ENCODE measurements at places on chromosomes 5 and 9.

DNA sequence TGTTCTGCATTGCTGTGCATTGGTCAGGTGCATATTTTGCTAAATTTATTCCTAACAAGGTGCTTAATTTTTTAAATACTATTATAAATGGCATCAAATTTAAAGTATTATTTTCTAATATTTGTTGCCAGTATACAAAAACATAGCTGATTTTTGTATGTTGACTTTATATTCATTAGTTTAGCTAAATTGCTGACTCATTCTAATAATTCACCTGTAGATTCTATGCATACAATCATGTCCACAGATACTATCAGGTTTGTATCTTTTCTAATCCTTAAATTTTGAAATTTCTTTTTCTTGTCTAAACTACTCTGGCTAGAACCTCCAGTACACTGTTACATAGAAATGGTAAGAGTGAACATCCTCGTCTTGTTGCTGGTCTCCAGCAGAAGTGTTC is 657.6 kb downstream of the CCDC171 start:
- no peak for DNase-seq

DNA sequence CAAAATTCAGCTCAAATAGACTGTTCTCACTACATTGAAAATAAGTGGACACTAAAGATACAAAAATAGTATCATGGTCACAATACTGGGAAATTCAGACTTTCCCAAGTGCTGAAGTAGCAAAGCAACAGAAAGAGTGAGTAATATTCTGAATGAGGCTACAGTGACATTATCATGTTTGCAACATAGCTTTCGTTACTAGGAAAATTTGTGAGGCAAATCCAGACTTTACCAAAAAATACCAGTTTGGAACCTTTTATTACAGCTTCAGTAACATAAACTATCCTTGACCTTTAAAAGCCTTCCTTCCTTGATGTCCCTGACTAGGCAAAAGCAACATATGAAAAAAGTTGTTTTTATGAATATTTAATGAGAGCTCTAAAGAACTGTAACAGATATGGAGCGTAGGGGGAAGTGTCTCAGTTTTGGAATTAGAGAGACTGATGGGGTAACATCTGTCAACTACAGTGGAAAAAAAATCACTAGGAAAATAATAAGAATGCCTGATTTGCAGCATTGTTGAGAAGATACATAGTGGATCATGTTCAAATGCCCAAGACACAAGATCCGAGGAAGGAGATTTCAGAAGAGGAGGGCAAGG is 312.9 kb downstream of the ADGRV1 start:
- DNase-seq: no peak

- DNase-seq: no peak
Observed at GRCh38 chr5:173848986-173849596, 39.1 kb upstream of the CPEB4 start.

DNA sequence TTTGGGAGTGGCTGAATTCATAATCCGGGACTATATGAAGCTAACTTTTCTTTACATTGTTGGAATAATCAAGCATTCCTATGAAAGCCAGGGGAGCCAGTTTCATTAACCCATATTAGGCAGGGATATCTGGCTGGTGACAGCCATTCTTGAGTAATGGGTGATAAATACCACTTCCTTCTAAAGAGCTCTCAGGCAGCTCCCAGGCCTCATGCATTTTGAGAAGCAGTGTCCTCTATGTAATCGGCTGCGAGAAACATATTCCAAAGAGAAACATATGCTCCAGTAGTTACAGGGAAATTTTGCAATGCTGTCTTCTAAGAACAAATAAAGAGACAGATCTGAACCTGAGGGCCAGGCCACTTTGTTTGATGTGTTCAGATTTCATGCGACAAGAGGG is 83.1 kb downstream of the MSX2 start:
- no peak for DNase-seq

DNA sequence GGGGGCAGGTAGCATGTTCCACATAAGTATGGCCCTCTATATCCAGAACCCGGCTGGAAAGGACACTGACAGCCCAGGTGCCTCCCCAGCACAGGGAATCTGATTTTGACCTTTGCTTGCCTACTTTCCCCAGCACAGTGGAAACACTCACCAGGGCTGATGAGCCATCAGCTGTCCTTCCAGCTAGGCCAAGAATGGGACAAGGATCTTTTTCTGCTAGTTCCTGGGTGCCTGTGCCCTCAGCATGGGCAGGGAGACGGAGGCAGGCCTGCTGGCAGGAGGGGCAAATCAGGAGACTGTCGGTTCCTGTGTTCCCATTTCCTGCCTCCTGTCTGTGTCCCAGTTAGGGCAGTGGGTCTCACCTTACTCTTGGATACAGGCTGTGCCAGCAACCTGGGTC is 1.1 kb downstream of the CYFIP2 start:
- DNase-seq: no peak

- DNase-seq: no peak
Observed at GRCh38 chr9:113154946-113155345, 4.1 kb downstream of the SLC31A2 start.

DNA sequence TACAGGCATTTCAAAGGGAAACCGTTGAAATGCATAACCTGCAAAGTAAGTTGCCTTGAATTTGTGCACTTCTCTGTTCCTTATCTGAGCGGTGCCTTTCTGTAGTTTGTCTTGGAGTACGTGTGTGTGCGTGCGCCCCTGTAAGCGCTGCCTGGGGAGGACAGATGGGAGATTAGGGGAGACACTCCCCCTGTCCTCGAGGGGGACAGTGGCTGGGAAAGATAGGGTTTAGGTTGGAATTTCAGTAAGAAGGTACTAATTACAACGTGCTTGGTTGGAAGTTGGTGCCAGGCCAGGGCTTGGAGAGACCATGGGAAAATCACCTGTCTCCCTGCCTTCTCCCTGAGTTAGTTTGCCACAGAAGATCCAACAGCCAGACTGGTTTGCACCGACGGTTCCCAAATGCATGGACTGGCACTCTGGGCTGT is 73.2 kb downstream of the PIK3R1 start:
- DNase-seq: no peak

DNA sequence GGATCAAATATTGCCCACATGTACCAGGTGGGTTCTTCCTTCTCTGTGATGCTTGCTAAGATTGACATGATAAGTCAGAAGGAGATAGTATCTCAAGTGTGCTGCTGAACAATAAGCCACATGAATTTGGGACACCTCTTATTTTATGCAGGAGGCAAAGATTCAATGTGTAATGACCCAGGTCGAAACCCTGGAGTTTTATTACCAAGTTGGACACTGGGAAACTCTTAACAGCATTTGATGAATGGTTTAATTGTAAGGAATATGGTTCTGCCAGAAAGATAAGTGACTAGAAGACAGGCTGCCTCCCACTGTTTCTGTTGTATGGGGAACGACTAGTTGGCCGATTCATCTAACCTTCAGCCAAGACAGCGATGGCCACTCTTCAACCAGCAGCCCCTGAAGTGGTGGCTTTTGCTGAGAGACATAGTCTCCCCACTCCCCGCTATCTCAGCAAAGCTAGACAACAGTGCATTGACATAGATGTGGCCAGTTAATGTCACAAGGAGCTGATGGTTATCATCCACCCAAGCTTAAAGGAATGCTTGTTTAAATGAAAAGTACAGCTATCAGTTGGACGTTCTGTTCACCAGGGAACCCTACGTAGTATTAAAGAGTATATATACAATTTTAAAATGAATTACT is 407.7 kb downstream of the KDM4C start:
- no peak for DNase-seq

DNA sequence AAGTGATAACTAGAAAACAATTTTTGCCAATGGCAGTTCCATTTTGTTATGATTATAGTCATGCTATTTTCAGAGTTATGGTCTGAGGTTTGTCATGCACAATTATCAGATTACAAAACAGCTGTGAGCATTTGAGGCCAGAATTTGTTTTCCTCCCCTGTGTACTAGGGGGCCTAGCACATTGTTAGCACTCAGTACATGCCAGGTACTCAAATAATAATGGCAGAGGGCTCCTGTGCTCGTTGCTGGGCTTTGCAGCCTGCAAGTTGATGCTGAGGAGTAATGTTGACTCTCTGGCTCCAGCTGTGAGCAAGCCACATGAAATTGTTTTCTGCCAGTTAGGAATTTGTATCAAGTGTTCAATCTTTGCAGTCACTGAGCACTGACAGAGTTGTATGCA is 6.9 kb downstream of the DNAI1 start:
- DNase-seq: no peak

- DNase-seq: no peak
Observed at GRCh38 chr9:13974891-13975290, 339.1 kb downstream of the NFIB start.

DNA sequence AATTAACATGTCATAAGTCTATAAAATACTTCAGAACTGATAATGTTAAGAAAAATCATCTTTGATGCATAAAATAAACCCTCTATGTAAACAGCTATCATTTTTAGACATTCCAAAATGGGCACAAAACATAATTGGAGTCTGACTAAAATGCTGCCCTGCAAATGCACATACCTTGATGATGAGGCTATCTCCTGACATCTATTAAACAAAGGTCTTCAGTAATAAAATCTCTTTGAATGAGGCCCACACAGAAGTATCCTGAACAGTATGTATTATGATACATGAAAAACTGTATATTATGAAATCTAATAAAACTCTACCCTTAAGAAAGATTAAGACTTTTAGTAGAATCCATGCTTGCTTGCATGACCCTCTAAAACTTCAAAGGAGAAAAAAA is 66.1 kb downstream of the FBXL17 start:
- DNase-seq: no peak

GRCh38 chr5:96410013-96410412 is 23.0 kb downstream of the PCSK1 start:
- DNase-seq: no peak

GRCh38 chr5:16906255-16906654 is 29.8 kb downstream of the MYO10 start:
- no peak for DNase-seq

GRCh38 chr5:100899675-100900074 is 3.4 kb downstream of the ST8SIA4 start:
- no peak for DNase-seq

DNA sequence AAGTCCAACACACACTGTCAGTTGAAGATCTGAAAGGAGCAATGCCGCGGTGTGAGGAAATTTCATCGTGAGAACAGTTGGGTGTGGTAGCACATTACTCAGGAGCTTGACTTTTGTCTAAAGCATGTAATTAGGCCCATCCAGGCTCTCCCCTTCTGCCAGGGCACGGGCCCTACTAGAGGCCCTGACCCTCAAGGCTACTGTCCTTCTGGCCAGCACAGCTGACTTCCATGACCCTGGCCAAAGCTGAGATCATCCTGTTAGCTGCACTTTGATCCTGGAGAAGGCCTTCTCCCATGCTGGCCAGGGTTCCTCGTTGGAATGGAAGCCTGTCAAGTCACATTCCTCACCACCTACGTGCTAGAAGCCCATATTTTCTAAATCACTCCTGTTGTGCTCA is 77.8 kb upstream of the SLC1A3 start:
- DNase-seq: no peak

GRCh38 chr9:111870774-111871498 is 25.7 kb upstream of the UGCG start:
- no peak for DNase-seq

- DNase-seq: no peak
Observed at GRCh38 chr9:20476912-20477521, 145.3 kb downstream of the MLLT3 start.

DNA sequence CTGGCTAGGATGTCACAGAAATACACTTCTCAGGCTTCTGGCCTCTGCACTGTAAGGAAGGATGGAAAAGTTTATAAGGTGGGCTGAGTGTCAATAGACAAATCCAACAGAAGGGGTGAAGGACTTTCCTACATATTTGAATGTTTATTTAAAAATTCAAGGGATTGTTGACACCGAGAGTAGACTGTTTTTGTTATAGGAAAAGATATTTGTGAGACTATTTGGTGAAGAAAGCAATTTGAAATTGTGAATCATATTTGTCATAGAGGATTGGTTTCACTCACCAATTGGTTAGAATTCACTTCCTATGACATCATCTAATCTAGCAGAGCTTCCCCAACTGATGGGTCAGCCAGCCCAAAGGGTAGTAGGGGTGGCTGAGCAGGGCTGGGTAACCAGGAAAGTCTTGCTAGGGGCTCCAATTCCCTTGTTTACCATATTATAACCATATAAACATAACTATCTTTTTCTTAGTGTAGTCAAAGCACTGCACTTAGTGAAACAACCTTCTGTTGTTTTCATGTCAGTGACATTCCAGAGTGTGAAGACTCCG is 14.9 kb upstream of the MEGF10 start:
- DNase-seq: no peak

DNA sequence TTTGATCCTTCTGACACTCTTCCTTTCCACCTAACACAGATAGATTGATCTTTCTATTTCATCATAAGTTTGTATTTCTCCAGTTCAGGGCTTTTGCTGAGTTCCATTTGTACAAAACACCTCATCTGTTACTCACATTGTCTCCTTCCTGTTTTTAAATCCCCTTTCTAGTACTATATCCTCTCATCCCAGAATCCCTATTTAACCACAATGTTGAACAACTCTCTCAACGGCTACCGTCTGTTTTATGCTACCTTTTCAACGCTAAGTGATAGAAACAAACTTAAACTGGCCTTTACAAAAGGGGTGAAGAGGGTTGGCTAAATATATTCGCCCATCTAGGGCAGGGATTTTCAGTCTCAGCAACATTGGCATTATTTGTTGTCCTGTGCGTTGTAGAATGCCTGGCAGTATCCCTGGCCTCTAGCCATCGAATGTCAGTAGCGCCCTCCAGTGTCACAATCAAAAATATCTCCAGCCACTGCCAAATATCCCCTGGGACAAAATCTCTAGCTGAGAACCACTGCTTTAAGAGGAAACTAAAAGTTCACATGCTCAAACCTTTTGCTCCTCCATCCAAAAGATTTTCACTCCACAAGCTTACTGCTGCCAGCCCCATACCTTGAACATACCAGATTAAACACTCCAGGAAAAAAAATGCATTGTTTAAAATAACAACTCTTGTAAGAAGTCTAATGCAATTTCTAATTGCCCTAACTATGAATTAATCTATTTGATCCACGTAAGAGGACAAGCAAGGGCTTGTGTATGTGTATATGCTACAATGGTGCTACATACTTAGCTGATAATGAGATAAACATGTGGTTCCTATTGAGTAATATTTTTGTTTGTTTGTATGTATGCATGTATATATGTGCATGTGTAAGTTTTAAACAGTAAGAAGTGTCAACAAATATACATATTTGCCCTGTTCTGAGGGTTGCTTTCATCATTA is 344.0 kb downstream of the PTPRD start:
- DNase-seq: no peak

- DNase-seq: no peak
Observed at GRCh38 chr5:66795682-66796081, 199.5 kb downstream of the MAST4 start.

DNA sequence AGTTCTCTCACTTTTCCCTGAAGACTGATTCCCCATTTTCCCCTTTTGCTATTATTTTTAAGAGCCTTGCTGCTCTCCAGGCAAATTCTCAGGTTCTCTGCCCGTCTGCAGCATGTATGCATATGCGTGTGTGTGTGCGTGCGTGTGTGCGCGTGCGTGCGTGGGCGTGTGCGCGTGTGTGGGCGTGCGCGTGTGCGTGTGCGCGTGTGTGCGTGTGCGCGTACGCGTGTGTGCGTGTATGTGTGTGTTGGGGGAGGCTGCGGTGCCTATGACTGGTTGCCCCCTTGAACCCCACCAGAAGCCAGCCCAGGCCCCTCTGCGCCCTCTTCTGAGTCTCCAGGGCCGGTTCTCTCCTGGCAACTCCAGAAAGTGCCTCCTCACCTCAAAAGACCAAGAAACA is 987 bp upstream of the FOXI1 start:
- no peak for DNase-seq

- no peak for DNase-seq
Observed at GRCh38 chr5:72112389-72112788, 5.1 kb downstream of the MAP1B start.

Data from activated CD4-positive, alpha-beta T cell treated with anti-CD3 and anti-CD28 coated beads, Interleukin-2, amount 50 U/mL, for 24 hours (primary cell).